ENCODE measurements at places on chromosomes 11 and 22.

DNA sequence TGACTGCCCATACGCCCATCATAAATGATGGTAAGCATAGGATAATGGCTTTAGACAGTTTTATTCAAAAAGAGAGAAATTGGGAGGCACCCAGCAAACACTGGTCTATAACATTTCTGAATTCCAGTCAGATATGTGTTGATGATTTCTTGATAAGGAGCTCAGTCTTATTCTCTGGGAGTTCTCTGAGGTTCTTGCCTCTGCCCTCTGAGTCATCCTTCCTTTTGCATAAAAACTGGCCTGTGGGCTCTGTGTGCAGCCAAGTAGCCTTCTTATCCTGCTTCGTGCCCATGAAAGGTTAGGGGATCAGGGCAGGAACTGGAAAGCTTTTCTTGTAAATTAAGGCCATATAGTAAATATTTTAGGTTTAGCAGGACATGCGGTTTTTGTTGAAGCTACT is 48.9 kb downstream of the FAR1 start:
- DNase-seq = no peak

GRCh38 chr22:39434721-39435120 is 22.1 kb upstream of the MGAT3 start:
- DNase-seq = no peak

- DNase-seq = no peak
Measured at GRCh38 chr22:49413551-49413950, 414.1 kb downstream of the BRD1 start.

DNA sequence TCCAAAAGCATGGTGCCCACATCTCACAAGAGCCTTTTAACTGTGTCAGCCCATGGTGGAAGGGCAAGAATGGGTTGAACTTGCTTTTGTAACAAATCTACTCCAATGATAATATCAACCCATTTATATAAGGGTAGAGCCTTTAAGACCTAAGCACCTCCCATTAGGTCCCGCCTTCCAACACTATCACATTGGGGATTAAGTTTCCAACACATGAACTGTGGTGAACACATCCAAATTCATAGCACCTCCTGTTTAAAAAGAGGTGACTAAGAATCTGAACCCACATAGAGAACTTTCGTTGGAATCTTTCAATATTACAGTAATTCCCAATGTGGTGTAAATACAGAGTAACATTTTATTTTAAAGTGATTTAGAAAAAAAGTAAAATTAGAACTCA is 9.2 kb upstream of the CNTF start:
- DNase-seq = no peak

DNA sequence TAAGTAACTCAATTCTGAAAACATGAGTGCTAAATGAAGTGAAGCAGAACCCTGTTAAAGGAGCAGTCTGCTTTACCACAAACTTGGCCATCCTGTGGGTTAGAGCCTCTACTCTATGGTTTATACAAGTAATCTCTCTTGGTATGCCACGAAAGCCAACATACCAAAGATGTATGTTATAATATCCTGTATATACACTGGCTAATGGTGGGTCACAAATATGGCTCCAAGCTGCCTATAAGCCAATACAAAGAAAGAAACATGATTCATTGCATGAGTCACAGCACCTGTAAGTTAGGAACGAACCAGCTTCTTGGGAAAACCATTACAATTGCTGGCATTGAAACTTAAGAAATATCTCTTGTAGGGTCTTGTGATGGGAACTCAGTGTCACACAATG is 16.1 kb downstream of the XRRA1 start:
- no peak for DNase-seq

- no peak for DNase-seq
Measured at GRCh38 chr11:134258577-134258976, 5.2 kb downstream of the ACAD8 start.

GRCh38 chr22:39712081-39712480 is 141.5 kb downstream of the CACNA1I start:
- DNase-seq = no peak

- DNase-seq = peak; percentile 34
Measured at GRCh38 chr11:73376803-73377629, 817 bp downstream of the RELT start.

GRCh38 chr11:60870276-60870675 is 2.9 kb downstream of the ZP1 start:
- no peak for DNase-seq

DNA sequence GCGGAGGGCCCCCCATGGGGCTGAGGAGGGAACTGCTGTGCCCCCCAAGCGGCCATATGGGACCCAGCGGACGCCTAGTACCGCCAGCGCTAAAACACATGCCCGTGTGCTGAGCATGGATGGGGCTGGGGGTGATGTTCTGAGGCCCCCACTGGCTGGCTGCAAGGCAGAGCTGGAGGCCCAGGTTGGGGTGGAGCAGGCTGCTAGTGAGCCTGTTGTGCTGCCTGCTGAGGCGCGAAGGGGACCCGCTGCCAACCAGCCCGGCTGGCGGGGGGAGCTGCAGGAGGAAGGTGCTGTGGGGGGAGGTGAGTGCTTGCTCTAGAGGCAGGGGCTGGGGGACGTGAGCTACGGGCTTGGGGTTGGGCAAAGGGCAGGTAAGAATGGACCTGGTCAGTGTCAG is 3.2 kb downstream of the PCNX3 start:
- DNase-seq = no peak

GRCh38 chr11:116356451-116356850 is 416.3 kb downstream of the BUD13 start:
- DNase-seq = no peak

DNA sequence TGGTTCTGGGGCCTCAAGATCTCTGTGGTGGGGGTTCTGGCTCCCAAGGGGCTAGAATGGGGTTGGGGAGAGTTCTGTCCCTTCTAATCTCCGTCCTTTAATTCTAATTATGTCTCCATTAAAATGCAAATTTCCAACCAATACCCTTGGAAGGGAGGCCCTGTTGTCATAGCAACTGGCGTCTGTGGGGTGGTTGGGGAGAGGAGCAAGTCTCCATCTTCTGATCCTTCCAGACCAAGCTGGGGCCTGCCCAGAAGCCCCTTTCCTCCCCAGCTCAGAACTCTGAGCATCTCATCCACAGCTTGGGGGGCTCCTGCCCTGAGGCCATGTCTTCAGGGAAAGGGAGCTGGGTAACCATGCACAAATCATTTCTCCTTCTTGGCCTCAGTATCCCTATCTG is 5.4 kb upstream of the RPS19BP1 start:
- no peak for DNase-seq

GRCh38 chr11:83871054-83871453 is 584.9 kb upstream of the CCDC90B start:
- DNase-seq = no peak

DNA sequence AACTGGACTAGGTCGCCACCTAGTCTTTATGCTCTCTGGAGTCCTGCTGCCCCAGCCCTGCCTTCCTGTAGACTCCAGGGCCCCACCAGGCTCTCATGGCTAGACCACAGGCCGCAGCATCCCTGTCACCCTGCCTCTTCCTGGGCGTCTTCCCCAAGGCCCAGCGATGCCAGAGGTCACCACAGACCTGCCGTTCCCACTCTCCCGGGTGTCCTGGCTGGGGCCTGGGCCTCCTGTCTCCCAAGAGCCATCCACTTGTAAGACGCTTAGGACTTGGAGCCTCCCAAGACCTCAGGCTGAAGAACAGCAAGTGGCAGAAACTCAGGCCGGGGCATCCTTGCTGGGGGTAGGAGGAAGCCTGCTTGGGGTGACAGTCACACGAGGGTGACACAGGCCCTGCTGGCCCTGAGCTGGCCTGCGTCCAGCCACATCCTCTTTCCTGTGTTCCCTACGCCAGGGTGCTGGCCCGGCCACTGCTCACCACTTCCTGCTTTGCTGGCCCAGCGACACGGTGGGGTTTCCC is 2.0 kb upstream of the TCIRG1 start:
- DNase-seq = no peak

DNA sequence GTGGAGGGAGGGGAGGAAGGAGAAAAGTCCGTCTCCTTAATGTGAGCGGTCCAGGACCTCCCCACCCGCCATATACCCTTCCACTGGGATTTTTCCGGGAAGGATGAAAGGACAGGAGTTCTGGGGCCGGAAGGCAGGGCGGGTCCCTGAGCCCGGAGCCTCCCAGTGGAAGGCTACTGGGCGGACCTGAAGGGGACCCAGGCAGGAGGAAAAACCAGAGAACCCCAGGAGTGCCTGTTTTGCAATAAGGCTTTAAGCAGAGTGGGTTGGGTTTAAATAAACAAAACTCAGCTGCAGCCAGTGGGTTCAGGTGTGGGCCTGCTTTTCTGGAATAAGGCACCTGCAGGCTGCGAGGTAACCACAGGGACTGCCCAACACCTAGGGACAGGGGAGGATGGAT is 1.7 kb upstream of the CELSR1 start:
- DNase-seq = no peak

DNA sequence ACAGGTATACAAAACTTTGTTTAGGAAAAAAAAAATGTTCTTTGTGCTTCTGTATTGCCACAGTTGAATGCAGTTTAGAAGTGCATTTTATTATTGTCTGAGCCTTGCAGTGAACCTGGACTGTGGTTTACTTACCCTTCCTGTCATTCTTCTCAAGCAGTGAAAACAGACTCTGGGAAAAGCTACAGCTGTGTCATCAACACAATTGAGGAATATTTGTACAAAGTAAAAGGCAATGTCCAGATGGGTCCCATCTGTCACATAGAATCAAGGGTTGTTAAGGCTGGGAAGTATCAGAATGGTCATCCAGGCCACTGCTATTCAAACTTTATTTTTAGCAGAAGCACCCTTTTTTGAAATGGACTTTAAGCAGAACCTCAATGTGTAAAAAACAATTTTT is 73.3 kb downstream of the TRIM44 start:
- no peak for DNase-seq

DNA sequence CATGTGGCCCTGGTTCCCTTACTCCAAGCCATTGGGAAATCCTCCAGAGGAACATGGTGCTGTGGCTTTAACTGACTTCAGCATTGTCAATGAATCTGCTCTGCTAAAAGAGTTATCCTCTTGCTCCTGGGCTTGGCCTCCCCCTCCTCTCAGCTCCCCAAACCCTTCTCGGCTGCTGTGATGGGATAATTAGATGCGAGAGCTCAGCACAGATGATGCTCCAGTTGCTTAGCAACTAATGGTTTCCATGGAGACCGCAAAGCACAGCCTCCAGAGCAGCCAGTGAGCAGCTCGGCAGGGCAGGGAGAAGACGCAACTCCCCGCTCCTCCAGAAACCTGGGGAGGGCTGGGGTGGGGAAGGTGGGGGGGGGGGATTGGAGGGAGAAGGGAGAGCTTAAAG is 2.8 kb upstream of the UPK2 start:
- no peak for DNase-seq

GRCh38 chr11:82450996-82451395 is 282.7 kb downstream of the FAM181B start:
- no peak for DNase-seq

GRCh38 chr22:43643387-43643786 is 168.7 kb downstream of the EFCAB6 start:
- DNase-seq = no peak

DNA sequence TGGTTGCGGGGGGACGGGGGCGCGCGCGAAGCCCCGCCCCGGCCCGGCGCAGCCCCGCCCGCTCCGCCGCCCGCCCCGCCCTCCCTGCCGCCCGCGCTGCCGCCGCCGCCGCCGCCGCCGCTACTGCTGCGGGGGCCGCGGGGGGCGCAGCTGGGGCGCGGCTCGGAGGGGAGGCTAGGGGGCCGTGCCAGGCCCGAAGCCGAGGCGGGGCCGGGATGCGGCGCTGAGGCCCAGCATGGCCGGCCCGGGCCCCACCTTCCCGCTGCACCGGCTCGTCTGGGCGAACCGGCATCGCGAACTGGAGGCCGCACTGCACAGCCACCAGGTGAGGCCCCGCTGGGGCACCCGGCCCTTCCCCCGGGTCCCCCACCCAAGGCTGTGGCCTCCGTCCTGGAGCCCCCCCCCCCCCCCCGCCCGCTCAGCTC is at the start of gene ANKRD13D:
Gene ANKRD13D, plus strand, starts transcription at position 78 of the 425 bp plus-strand sequence. Its CDS starts 158 bp downstream, at position 236.
- DNase-seq = no peak

DNA sequence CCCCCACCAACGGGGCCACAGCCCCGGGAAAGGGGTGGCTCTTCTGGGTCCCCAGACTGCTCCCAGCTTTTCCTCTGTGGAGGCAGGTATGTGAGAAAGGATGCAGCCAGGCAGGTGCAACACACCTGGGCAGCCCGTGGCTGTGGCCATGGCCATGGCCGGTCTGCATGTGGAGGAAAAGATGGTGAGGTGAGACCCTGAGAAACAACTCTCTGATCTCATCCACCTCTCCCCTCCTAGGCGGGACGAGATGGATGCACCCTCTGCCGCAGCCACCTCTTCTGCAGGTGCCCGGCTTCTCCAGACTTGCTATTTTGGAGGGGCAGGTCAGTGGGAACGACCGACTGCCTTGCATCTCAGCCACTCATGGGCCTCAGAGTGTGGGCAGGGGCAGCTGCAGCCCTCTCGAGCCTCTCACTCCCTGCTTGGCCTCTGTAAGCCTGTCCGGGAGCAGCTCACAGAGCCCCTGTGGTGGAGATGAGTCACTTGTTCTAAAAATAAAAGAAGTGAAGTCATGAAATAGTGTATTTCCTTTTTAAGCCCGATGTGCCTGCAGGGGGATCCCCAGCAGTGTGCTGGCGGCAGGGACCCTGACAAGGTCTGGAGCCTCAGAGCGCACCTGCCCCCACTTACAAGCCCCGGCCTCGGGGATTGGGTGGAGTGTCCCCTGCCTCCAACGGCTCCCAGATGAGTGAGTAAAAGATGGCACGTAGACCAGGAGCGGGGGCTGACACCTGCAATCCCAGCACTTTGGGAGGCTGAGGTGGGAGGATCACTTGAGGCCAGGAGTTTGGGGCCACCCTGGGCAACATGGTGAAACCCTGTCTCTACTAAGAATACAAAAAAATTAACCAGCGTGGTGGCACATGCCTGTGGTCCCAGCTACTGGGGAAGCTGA is 10.7 kb downstream of the SMIM38 start:
- no peak for DNase-seq

- no peak for DNase-seq
Measured at GRCh38 chr22:40036591-40037225, 42.0 kb downstream of the FAM83F start.

- DNase-seq = no peak
Measured at GRCh38 chr11:14971865-14972580, at the start of gene CALCA. Gene CALCA (minus strand): TSS chr11:14972351. CDS start chr11:14971192, 1,159 bp downstream.

Data from activated naive CD4-positive, alpha-beta T cell (primary cell).